ENCODE measurements at places on chromosomes 3 and 15.

- DNase-seq = no peak
Measured at GRCh38 chr3:100108464-100109079, 5.7 kb downstream of the FILIP1L start.

- no peak for DNase-seq
Measured at GRCh38 chr15:73227433-73228056, 141.2 kb downstream of the HCN4 start.

DNA sequence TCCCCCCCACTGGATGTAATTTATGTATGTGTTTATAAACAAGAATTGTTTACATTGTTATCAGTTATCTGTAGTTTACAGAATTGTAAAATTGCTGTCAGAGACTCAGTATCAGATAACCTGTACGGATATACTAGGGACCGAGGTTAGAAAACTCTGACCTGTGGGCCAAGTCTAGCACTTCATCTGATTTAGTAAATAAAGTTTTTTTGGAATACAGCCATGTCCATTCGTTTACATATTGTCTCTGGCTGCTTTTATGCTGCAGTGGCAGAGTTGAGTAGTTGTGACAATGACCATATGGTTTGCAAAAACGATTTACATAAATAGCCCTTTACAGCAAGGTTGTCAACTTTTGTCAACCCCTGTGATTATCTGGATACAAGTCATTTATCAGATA is 52.6 kb downstream of the LRRC28 start:
- DNase-seq = no peak

DNA sequence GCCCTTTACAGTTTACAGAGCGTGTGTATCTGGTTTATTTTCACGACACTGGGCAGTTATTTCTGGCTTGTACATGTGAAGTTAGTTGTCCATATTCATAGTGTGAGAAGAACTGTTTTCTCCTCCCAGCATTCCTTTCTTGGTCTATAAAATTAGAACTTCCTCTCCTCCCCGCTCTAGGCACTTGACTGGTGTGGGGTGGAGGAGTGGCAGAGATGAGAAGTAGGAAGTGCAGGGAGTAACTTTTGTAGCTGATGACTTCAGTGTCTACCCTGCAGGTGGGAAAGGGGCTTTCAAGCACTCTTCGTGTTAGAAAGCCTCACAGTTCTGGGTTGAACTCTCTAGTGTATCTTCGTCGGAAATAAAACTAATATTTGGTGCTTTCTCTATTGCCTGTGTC is 13.4 kb downstream of the APOD start:
- DNase-seq = no peak

- no peak for DNase-seq
Measured at GRCh38 chr3:77709155-77709554, 669.3 kb downstream of the ROBO2 start.

DNA sequence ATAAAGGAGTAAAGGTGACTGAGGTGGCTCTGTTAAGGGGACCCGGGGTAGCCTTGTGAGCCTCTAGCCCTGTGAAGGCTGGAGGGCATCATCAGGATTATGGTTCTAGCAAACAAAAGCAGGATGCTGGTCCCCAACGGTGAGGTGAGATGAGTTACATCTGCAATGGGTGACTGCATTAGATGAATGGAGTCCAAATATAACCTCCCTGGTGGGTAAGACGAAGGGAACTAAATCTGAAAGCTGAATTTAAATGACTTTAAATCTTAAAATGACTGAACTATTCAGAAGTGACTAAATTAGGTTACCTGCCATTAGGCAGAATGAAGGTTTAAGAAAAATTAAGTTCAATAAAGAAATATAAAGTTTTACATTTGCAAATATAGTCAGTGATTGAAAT is 4.6 kb upstream of the HLTF start:
- DNase-seq = no peak

GRCh38 chr15:60829416-60829815 is 350.5 kb upstream of the ICE2 start:
- no peak for DNase-seq

DNA sequence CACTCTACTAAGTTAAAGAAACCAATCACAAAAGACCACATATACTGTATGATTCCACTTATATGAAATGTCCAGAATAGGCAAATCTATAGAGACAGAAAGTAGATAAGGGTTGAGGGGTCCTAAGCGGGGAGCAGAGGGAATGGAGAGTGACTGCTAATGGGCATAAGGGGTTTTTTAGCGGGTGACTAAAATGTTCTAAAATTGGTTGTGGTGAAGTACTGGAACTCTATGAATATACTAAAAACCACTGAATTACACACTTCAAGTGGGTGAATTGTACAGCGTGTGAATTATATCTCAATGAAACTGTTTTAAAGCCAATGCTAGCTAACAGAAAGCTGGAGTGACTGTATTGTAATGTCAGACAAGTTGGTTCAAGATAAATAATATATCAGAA is 33.3 kb downstream of the KPNA1 start:
- no peak for DNase-seq
